ENCODE measurements at places on chromosomes 4 and X.
A peak's percentile ranks its signal among the peaks of the same experiment; 100 is the strongest.

DNA sequence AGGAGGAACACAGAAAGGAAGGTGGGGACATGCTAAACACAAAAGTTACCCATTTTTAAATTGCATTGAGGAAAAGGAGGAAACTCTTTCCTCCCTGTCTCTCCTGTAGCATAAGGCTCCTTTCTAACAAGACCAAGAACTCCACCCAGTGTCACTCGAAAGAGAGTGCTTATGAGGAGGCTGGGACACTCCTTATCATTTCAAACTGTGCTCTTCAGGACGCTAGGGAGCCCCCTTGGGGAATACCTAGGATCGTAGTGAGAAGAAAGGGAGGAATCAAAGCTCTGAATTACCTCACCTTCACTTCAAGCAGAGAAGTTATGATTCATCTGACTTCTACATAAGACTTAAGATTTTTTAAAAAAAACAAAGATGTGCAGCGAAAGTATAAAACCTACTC, 65.5 kb downstream of the F9 start:
- DNase-seq = no peak

GRCh38 chrX:124895947-124896346, 423.7 kb upstream of the TEX13C start:
- no peak for DNase-seq

DNA sequence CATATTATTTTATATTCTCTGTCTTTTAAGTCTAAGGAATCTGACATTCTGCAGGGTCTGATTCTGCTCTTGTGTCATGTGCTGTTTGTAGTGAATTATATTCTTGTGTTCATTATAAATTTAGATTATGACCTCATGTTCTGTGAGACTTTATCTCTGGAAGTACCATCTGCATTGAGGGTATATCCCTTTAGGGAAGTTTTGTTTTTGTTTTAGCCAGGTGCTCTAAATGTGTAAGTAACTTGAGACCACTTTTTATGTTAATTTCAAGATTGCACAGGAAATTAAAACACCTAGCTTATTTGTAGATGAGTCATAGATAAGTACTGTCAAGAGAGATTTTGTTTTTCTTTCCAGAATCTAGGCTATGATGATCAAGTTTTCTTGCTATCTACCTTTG, 35.0 kb upstream of the DKK2 start:
- DNase-seq = no peak

DNA sequence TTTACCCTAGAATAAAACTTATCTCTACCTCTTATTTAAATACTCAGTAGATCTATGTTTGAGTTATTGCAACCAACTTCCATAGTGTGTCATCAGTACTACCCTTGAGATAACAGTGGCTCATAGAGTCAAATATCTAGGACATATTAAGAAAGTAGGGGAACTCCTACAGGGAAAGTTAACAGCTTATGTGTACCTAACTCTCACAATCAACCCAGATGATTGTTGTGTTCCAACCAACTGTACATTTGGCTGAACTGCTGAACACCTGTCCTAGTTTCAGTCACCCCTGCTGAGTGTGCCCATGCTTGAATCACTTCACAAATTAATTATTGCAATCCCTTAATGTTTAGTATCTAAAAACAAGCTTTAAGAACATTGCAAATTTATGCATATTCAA, 244.2 kb upstream of the GRID2 start:
- no peak for DNase-seq

DNA sequence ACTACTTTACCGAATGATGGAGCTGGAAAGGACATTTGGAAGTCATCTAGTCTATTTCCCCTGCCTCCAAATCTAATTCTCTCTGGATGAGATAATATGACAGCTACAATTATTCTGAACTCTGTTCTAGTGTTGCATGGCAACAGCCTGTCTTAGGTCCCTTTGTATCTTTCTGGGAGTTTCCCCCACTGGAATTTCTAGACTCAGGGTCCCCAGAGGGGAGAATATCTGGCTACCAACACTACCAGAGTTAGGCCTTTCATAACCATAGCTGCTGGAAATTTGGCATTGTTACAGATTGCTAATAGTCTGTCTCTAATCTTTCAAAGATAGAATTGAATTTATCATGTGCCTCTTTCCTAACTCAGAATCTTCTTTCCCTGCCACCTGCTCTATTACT, 4.5 kb downstream of the MSN start:
- DNase-seq = no peak

- DNase-seq = no peak
Measured at GRCh38 chr4:83067058-83067639, 32.2 kb downstream of the COPS4 start.

DNA sequence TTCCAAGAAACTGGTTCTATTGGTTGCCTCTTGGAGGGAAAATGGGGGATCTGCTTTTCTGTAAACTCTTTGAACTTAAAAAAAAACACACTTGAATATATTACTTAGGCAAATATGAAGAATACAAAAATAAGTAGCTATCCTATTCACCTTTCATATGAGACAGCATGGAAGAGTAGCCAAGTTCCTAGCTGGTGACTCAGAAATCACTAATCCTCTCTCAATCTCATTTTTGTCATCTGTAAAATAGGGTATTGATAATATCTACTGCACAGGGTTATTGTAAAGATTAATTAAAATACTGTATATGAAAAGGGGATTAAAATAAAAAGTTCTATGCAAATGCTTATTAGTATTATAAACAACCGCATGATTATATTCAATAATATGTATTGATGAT, 12.7 kb downstream of the MGARP start:
- DNase-seq = no peak

DNA sequence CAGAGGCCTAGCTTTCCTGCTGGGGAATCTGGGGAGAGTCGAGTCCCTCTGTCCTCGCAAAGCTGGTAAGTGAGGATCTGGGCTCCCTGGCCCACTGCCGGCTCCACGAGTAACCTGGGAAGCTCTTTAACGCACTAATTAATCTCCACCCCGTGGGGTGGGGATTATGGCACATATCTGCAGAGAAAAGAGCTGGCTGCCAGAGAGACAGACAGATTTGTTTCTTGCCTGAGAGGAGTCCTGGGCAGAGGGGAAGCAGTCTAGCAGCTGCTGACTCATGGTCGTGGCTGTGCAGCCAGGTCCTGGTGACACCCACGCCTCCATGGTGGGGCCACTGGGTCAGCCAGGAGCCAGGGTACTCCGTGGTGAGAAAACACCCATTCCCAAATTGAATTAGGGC, 14.0 kb downstream of the SORCS2 start:
- DNase-seq = peak; percentile 71

GRCh38 chrX:102739657-102740056, 19.1 kb downstream of the GPRASP3 start:
- DNase-seq = no peak

DNA sequence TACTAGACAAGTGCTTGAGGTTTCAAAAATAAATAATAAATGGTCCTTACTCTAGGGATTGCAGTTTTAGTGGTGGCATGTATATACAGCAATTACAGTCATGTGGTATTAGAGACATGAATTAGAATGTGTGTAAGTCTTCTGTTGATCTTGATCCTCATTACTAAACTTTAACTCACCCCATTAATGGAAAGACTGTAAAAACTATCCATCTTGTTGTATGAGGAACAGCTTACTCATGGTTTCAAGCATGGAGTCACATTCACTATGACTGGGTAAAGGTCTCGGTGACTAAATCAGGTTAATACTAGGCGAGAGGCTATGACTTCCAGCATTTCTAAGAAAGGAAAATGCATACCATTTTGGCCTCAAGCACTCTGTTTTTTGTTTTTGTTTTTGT, 107.0 kb upstream of the HPGD start:
- no peak for DNase-seq

- no peak for DNase-seq
Measured at GRCh38 chr4:26992657-26993361, 132.2 kb downstream of the STIM2 start.

- DNase-seq = no peak
Measured at GRCh38 chr4:109728385-109728784, 1.5 kb downstream of the PLA2G12A start.

DNA sequence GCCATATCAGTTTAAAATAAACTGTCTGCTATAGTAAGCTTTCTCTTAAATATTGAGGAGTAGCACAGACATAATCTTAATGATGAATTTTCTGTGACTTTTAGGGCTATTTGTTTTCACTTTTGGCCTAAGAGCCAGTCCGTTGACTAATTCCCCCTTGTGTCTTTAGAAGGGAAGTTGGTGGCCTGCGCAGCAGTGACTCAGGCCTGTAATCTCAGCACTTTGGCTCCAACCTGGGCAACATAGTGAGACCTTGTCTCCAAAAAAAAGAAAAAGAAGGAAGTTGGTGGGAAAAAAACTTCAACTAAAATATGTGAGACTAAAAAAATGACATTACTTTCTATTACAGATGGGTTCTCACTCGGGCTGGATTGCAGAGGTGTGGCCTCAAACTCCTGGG, 3.4 kb downstream of the NCAPG start:
- DNase-seq = no peak

All from right atrium auricular region (tissue), 2 donors.